ENCODE measurements at places on chromosomes 1 and 21.

DNA sequence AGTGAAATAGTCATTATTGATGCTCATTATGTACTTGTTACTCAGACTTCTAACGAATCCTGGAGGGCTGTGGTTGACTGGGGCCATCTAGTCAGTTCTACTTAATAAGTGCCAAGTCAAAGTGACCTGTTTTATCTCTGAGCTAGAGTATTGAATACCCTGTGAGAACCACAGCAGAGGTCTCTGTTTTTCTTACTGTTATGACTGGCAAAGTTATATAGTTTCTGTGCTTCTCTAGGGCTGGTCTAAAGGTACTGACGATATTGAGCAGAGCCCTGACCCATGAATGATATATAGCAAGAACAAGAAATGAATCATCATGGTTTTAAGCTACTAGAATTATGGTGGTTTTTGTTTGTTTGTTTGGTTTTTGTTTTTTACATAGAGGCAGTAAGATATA is 555.8 kb downstream of the PLA2G4A start:
- DNase-seq, result no peak

DNA sequence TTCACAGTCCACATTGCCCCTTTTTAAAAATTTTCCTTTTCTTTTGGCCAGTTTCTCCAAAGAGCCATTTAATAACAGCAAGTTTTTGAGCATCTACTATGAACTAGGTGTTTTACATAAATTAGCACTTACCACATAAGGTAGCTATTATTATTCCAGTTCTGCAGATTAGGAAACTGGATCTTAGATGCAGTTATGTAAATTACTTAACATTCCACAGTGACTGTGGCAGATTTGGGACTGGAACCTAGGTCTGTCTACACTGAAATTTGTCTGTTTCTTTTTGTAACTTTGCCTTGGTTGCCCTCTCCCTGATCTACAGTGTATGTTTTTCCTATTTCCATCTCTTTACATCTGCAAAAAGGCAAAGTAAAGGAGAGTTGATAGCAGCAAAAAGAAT is 164.8 kb upstream of the ATP1B1 start:
- no peak for DNase-seq

DNA sequence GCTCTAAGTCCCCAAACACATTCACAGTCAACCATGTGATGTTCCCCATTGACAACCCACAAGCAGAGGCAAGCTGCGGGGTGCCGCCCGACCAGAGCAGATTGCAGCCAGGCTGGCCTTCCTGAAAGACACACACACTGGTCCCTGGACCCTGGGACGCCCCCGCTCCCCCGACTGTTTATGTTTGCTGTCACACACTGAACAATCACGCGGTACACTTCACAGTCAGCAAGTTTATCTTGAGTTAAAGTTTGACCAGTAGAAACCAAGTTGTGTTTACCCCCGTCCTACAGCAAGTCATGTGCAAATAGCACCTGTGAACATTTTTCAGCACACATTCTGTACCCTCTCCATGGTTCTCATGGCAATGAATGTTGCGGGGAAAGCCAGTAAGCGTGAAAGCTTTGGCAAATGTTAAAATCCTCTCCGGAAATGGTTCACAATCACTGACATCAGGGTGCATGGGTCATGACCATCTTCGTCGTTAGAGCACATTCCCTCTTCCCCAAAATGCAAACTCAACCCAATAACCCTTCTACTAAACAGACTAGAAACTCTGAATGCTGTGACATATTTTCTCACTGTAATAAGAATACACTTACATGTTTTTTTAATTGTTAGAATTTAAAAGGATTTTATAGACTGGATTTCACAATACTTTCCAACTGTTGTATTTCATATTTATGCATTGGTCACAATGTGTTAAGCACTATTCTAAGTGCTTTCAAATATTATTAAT is 33.3 kb upstream of the IRF2BP2 start:
- no peak for DNase-seq

- peak; percentile 12 for DNase-seq
Measured at GRCh38 chr1:154791292-154792166, 78.6 kb downstream of the KCNN3 start.

DNA sequence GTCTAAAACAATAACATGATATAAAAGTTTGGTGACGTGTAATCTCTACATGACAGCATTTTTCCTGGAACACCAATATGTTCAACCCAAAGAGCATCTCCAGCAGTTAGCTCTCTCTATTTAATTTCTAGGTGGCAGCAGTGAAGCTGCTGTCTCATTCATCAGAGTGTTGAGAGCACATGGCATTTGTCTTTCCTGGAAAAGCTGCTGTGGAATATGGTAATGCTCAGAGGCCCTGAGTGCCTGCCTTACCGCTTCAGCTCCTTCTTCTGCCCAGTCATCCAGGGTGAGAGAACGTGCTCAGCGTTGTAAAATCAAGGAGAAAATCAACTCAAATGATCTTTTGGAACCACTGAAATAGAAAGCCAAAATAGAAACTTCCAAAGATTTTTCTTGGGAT is 640.7 kb downstream of the ADGRL2 start:
- no peak for DNase-seq

DNA sequence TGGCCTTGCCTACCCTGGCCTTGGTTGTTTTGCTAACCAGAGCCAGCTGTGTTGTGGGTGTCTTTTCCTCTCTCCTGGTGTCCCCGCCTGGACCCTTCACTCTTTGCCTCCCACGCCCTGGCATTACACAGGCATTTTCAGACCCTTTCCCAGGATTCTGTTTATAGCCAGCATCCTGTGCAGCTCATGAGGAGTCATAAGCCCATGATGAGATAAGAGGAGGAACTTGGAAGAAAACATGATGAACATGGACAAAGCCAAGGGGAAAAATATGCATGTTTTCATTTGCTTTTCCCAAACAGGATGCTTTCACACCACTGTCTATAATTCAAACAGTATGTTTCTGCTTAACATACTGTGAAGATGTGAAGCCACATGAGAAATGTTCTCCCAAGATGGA is 18.7 kb upstream of the WARS2 start:
- peak; percentile 94 for DNase-seq

DNA sequence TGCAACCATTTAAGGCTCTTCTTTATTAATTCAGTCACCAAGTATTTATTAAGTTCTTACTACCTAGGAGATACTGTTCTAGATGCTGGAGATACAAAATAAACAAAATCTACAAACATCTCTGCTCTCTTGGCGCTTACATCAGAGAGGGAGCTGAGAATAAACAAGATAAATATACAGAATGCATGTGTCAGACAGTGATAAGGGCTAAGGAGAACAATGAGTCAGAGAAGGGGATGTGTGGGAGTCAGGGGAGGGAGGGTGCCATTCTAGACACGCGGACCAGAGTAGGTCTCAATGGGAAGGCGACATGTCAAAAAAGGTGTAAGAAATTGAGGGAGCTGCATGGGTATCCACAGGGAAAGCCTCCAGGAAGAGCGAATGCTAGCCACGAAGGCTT is 393.2 kb downstream of the RWDD3 start:
- no peak for DNase-seq

DNA sequence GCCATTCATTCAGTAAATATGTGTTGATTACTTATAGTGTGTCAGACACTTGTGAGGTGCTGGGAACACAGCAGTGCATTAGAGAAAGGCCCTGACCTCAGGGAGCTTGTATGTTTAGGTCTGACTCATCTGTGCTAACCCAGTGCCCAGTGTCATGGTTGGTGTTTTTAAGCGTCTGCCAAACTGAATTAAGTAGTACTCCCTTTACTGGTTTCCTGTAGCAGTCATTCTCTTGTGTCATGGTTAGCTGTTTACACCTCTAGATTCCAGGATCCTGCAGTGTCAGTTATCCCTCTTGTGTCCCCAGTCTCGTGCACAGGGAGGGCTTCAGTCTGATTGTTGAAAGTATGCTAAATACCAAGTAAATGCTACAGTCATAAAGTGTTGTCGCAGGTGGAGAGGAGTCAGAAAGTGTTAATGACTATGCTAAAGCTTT is 14.2 kb downstream of the UCK2 start:
- DNase-seq, result peak; percentile 42

- no peak for DNase-seq
Measured at GRCh38 chr1:217133958-217134856, 411.0 kb upstream of the ESRRG start.

DNA sequence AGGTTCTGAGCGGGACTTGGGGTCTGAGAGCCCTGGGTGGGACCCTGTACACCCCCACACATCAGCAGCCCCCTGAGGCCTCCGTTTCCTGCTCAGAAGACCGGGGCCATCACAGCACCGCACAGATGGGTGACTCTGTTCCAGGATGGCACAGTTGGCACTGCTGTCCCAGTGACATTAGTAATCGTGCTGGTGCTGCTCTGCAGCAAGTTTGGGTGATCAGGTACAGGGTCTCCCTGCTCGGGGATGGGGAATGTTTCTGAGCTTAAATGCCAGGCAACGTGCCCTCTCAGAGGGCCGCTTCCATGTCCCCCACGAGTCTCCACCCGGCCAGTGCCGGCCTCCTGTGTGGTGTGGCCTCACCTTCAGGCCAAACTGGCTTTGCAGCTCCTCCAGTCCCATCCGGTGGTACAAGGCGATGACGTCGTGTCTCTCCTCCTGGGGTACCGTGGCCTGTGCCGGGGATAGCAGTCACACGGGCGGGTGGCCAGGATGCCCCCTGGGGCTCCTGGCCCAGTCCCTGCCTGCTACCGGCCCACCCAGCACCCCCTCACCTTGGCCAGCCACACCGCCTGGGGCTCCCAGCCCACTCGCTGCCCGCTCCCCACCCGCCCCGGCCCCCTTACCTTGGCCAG is 17.1 kb downstream of the PRXL2B start:
- DNase-seq, result no peak

DNA sequence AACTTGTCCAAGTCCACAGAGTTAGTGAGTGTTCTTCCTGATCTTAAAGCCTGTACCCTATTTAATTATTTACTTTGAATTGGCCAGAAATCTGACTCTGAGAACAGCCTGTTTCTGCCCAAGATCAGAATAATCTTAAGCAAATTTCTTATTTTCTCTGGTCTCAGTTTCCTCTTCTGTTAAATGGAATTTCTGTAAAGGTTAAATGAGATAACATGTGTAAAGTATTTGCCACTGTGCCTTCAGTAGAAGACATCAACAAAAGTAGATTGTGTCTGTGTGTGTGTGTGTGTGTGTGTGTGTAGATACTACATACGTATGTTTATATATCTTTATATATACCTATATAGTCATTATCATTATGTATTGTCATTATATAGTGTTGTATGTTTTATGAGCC is 124.2 kb upstream of the FGGY start:
- no peak for DNase-seq

DNA sequence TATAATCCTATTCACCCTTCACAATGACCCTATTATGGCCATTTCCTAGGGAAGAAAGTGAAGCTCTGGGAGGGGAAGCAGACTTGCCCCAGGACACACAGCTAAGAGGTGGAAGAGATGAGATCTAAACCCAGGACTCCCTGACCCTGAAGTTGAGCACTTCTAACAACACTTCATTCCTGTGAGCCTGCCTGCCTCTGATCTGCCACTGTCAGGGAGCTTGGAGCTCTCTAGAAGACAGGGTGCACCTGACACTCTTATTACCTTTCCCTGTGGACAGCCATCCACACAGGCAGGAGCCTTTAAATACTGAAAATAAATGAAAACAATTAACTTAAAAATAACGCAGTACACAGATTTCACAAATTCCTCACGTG is 599 bp downstream of the MKNK1 start:
- no peak for DNase-seq

- DNase-seq, result no peak
Measured at GRCh38 chr21:44701541-44701940, 4.6 kb downstream of the KRTAP10-12 start.

DNA sequence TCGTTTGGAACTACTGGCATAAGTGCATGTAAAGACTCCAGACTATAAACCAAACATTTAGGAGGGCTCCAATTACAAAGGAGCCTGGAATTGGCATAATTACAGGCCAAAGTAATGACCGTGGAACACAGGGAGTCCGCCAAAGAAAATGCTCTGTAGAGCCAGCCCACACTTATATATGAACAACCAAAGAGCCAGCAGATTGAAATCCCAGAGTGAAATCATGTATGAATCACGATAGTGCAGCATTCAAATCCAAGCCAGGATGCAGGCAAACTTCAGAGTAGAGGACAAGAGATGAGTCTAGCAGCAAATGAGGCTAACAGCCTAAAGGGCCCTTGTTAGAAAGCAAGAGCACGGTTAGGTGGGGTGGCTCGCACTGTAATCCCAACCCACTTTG is 13.1 kb downstream of the VPS26C start:
- peak; percentile 16 for DNase-seq

DNA sequence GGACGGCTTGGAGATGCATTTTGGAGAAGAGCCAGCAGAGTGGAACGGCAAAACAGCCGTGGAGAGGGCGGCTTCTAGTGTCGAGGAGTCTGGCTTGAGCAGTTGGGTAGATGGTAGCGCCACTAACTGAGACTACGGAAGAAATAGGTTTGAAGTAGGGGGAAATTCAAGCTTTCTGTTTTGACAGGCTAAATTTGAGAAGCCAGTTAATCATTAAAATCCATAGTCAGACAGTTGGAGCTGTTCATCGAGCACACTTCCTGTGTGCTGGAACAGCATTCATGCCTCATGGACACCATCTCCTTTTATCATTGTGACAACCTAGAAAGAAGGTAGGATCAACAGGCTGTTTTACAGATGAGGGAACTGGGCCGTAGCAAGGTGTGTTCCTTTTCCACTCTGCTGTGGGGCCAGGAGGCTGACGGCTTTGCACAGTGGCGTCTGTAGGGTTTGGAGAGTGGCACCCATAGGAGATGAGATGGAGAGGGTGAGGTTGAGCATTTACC is 3.4 kb upstream of the PKLR start:
- no peak for DNase-seq

DNA sequence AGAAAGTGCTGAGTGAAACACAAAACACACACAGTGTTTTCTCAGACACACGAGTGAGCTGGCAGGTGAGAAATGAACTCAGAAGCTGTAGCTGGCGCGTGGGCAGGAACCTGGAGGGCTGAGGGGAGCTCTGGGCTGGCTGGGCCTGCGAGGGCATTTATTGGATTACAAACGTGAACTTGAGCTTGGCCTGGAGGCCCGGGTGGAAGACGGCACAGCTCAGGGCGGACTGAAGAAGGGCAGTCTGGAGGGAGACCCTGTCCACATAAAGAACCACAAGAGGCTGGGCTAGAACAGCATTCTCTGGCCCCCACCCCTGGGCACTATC is 52.1 kb upstream of the ADARB1 start:
- DNase-seq, result no peak

DNA sequence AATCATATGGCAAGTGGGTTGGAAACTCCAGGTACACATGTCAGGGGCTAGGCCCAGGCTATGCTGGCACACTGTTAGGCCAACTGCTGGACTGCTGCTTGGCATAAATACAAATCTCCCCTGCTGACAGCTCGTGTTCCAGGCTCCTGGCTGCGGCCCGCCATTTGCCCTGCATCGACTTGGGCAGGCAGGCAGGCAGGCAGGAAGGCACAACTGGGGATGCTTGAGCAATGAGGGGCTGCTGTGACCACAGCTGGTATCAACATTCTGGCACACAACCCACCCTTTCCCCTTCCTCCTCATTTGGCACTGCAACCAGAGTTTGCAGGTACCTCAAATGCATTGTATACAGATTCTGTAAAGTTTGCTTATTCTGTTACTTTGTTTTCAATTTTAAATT is 53.2 kb downstream of the SAMSN1 start:
- no peak for DNase-seq
